ENCODE measurements at places on chromosomes 13 and 19.

GRCh38 chr19:49409441-49410029, 13.7 kb downstream of the PTH2 start:
- DNase-seq = no peak

DNA sequence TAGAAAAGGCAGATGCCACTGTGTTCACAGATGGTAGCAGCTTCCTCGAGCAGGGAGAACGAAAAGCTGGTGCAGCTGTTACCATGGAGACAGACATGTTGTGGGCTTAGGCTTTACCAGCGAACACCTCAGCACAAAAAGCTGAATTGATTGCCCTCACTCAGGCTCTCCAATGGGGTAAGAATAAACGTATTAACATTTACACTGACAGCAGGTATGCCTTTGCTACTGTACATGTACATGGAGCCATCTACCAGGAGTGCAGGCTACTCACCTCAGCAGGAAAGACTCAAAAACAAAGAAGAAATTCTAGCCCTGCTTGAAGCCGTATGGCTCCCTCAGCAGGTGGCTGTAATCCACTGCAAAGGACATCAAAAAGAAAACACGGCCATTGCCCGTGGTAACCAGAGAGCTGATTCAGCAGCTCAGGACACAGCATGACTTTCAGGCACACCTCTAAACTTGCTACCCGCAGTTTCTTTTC, 197.7 kb downstream of the ZNF737 start:
- DNase-seq = no peak

DNA sequence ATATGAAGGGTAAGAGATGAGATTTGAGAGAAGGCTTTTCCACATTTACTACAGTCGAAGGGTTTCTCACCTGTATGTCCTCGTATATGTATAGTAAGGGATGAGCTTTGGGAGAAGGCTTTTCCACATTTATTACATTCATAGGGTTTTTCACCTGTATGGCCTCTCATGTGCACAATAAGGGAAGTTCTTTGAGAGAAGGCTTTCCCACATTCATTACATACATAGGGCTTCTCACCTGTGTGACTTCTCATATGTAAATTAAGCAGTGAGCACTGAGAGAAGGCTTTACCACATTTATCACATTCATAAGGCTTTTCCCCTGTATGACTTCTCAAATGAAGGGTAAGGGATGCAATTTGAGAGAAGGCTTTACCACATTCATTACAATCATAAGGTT, 41.8 kb downstream of the ZNF527 start:
- DNase-seq = no peak

DNA sequence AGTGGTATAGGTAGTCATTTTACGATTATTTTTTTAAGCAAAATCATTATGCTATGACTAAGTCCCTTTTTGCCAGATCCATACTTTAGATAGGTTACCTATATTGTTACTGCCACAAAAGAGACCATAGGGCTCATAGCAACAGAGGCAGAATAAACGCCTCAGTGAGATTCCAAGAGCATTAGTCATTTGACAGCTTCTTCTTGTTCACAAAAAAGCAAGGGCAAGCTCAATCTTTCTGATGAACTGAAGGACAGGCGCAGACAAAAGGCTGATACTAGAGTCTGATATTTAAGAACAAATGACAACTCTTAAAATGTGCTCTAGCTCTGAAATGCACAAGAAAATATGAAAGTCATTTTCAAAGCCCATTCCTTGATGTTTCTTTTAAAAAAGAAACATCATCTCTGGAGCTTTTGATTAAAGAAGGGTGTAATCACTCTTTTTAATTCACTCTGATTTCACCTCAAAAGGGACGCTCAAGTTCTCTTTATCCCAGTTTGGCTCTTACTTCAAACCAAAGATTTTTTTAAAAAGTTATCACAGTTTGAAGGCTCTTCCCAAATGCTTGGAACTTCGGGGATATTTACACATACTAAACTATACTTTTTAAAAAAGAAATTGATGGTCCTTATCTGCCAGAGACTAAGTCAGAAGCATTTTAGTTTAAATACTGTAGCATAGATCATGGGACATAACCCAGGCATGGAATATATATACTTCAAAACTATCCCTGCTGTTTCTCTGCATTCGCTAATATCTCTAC, 187.2 kb downstream of the EFNB2 start:
- DNase-seq = no peak

- no peak for DNase-seq
Measured at GRCh38 chr13:48184260-48184659, 48.7 kb upstream of the ITM2B start.

GRCh38 chr19:4064149-4064495, 2.6 kb downstream of the ZBTB7A start:
- DNase-seq = peak; percentile 40

DNA sequence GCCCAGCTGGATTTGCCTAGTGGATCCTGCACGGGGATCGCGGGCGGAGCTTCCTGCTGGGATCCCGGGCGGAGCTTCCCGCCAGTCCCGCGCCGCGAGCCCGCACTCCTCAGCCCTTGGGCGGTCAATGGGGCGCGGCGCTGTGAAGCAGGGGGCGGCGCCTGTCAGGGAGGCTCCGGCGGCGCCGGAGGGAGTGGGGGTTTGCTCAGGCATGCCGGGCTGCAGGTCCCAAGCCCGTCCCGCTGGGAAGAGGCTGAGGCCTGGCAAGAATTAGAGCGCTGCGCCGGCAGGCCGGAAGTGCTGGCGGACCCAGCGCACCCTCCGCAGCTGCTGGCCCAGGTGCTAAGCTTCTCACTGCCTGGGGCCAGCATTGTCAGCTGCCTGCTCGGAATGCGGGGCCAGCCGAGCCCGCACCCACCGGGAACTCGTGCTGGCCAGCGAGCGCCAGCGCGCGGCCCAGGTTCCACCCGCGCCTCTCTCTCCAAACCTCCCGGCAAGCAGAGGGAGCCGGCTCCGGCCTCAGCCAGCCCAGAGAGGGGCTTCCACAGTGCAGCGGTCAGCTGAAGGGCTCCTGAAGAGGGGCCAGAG, 119.6 kb downstream of the PRR20E start:
- no peak for DNase-seq

DNA sequence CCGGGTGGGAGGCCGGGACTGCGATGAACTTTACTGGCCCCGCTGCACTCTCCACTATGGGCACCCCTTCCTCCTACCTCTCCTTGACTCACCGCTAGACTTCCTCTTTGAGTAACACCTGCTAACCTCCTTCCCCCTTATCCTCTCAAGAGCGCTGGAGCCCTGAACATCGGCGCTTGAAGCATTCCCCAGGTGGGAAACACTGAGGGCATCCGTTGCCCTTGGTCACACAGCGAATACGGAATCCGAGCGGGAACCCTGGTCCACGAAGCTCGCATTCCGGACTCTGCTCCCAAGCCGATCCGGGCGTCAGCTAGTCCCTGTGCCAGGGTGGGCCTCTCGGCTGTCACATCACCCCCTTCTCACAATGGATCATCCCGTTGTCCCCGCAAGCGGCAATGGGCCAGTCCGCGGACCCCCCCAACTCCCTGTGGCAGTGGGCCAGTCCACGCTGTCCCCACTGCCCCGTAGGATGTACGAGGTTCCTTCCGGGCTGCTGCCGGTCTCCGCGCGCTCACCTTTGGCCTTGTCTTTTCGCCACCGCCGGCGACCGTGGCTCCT, 4.2 kb downstream of the LIPE start:
- DNase-seq = no peak

- peak; percentile 28 for DNase-seq
Measured at GRCh38 chr13:51614350-51614786, 30.1 kb downstream of the WDFY2 start.

DNA sequence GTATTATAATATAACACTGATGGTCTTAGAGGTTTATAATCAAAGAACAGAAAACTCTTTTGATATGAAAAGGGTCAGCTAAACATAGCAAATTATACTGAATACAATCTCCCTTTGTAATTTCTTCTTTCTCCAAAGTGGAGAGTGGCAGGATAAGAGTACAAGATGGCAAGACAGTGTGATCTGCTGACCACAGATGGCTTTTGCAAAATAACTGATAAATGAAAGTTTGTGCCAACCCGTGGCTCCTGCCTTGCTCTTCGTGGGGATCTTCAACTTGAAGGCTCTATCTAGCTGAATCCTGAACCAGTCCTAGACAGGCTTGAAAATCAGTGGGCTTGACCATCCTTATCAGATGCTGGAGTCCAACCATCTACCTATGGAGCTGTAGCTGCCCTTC, 185.7 kb downstream of the VWA8 start:
- no peak for DNase-seq

GRCh38 chr19:56133858-56134653, 7.0 kb upstream of the ZNF444 start:
- no peak for DNase-seq

GRCh38 chr19:58326501-58326913, 287 bp upstream of the ZSCAN22 start:
- DNase-seq = no peak

- DNase-seq = no peak
Measured at GRCh38 chr19:39307046-39307821, 11.0 kb downstream of the IFNL1 start.

DNA sequence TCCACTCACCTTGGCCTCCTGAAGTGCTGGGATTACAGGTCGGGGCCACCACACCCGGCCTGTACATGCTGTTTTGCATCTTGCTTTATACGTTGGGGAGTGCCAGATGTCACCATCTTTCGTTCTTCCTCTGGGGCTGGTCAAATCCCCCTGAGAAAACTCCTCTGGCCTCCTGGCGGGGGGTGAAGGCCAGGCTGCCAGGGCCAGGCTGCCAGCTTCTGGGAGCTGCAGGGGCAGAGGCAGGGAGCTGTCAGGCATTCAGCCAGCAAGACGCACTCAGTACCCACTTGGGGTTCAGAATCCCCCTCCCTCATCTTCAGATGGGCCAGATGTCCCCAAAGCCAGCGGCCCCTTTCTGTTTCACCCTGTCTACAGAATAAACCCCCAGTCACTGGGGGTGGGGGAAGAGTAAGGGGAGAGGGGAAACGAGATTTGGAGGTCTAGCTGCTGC, 16.1 kb downstream of the ZSWIM9 start:
- no peak for DNase-seq

- DNase-seq = no peak
Measured at GRCh38 chr13:71169180-71169579, 697.8 kb downstream of the DACH1 start.

DNA sequence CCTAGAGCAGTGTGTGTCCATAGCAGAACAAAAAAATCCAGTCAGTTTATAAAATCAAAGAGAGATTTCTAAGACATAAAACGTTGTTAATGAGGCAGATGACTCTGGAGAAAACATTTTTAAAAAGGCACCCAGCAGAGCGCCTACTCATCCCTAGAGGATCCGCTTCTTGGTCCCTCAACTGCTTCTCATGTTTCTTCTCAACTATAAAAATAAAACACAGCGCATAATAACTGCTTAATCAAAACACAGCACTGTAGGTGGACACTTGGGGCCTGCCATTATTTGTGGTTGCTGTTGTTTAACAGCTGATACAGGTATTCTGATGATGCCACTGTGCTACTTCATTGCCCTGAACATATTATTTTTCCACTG, 347.9 kb downstream of the FGF9 start:
- no peak for DNase-seq

GRCh38 chr13:49466292-49466838, 22.3 kb downstream of the SETDB2 start:
- DNase-seq = no peak

DNA sequence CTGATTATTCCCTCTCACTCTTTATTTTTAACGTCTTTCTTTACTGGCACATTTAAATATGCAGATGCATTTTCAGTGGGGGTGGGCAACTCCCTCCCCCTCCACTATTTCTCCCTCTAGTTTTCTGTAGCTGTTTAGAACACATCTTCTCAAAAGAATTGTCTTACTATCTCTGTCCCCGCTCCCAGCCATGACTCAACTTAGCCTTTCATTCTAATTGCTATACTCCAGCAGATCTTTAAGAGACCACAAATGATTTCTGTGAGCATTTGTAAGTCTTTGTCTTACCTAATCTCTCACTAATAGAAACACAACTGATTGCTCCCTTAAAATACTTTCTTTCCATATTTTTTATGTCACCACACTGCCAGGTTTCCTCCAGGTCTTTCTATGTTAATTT, 350.9 kb downstream of the SPRY2 start:
- DNase-seq = no peak

DNA sequence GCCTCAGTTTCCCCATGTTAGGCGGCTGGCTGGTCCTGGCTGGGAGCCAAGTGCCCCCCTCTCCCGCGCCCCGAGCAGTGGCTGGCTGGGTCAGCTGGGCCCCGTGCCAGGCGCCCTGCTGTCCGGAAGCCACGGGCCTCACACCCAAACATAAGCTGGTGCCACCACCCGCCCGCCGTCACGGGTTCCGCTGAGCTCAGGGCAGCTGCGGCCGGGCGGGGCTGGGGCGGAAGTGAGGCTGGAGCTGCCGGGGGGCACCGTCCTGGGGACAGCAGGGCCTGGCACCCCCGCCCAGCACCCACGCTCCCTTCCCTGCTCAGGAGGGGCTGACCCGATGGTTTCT, 19.3 kb downstream of the HCN2 start:
- no peak for DNase-seq

DNA sequence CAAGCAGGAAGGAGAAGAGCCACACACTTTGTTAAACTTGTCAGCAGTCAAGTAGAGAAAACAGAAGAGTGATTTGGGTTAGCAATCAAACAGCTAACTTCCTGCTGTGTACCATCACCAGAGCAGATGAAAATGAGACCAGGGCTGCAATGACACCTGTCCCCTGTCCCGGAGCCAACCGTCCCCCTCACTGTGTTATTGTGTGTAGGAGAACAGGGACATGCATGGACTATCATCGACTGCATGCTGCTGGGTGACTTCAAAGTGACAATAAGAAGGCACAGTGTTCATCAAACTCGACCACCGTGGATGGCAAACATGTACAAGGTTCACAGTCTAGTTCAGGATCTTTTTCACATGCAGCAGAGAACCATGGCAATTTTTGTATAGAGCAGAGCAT, 94.0 kb upstream of the SLC15A1 start:
- no peak for DNase-seq

DNA sequence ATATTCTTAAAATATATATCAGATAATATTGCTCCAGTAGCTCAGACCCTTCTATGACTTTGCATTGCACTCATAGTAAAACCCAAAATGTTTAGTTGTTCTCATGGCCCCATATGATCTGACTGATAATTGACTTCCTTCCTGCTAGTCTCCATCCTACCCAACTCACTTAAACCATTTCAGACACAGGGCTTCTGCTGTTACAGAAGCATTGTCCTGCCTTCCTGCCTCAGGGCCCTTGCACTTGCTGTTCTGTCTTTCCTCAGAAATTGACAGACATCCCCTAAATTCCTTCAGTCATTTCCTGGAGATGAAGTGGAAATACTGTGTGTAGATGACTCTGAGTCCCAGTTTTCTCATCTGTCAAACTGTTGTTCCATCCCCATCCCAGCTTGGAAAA, 19.7 kb downstream of the FBXL12 start:
- DNase-seq = no peak

DNA sequence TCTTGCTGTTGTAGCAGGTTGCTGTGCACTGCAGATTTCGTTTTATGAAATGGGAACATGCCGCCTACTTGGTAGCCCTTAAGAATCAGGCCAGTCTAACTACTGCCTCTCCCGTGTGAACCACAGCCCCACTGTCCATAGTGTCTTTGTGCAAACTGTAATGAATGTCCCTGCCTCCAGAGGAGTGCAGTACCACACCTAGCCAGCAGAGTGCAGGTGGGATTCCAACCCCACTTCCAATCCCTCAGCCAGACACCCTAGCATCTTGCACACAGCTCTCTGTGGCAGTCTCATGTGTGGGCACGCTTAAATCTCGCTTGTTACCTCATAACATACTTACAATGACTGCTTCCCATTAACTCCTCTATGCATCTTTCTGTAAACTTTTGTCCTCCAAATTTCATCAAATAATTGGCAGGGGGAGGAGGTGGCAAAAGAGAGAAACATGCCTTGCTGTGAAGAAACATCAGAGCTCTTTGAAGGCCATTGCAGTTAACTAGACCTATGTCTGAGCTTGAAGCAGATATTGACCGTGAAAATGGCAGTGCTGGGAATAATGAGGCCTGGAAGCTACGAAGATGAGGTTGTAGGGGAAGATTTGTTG, 47.2 kb downstream of the ZAR1L start:
- DNase-seq = no peak

Measured in gastrocnemius medialis (tissue), 4 donors.